ENCODE measurements at places on chromosomes 7 and 10.

- no peak for DNase-seq
Observed at GRCh38 chr10:98599032-98599610, 152.4 kb upstream of the HPS1 start.

- no peak for DNase-seq
Observed at GRCh38 chr10:70381471-70382421, 679 bp downstream of the LRRC20 start.

DNA sequence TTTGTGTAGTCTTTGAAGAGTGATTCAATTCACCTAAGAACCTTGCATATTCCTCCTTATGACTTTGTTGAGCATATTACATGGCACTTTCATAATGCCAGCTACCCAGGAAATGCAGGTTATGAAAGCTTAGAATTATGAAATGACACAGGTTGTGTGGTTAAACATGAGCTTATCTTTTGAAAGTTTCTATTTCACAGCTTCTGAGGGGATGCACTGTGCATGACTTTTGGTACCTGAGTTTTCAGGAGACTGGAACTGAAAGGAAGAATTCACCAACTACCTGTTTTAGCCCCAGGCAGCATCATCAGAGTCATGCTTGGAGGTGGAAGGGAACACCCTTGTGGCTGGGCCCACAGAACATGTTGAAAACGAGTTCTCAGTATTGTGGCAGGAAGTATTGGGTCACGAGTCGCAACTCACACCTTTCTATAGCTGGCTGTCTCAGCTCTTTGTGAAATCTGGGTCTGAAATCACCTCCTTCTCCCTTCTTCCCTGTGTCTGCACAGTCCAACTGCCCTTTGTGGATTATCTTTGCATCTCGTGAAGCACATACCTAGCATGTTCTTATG is 228.2 kb downstream of the PTEN start:
- peak; percentile 49 for DNase-seq

GRCh38 chr10:114506871-114507385 is 102.6 kb upstream of the AFAP1L2 start:
- DNase-seq = no peak
